Choroid plexus epithelial cell (primary cell): ENCODE measurements at places on chromosomes 5 and 9.

DNA sequence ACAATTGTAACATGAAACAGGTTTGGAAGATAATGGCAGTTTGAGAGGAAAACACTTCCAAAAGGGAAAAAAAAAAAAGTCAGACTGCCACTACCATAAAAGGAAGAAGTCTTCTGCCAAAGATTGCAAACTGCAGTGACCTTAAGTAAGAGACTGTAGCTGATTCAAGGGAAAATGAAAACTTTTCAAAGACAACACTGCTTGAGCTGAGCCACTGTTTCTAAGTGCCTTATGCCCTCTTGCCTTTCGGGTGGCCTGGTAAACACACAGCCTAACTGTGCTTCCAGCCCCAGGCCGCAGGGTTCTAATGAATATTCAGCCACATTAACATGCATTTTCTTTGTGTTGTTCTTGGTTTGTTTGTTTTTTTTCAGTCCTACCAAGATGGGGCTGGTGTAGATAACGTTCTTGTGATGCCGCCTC, 354.6 kb downstream of the BNC2 start:
- DNase-seq = peak; percentile 91

GRCh38 chr9:111559000-111559610, 34.1 kb downstream of the ZNF483 start:
- peak; percentile 46 for DNase-seq

DNA sequence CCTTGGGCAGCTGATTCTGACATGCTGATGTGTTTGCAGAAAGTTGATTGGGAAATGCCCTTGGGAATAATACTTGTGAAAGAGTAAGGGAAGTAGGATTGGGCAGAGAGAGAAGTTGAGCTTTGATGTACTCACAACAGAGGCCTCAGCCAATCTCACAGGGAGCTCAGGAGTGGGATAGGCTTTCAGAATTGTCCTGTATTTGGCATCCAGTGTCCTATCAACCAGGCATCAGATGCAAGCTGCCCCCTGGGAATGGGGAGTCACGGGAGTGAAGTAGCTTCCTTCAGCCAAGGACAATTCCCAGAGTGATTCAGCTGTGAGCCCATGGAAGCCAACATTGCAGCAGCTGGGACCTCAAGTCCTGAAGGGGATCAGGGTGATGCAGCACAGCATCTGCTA, 39.6 kb downstream of the DMAC1 start:
- peak; percentile 9 for DNase-seq

GRCh38 chr5:114412510-114413171, 50.8 kb downstream of the KCNN2 start:
- DNase-seq = peak; percentile 15

DNA sequence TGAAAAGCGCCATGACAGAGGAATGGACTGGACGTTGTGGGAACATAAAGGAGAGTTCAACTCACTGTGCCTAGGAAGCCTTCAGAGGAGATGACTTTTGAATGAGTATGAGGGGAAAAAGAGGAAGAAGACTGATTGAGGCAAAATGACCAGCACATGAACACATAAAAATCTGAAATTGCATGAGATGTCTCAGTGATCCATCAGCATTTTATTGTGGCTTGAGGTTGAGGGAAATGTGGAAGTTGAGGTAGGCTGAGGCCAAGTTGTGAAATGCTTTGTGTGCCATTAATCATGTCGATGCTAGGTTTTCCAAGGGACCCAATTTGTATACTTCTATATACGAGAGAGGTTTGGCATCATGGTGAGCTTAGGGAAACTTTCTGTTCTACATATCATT, 140.9 kb upstream of the TLX3 start:
- DNase-seq = no peak
